ENCODE measurements at places on chromosomes 7 and 10.

DNA sequence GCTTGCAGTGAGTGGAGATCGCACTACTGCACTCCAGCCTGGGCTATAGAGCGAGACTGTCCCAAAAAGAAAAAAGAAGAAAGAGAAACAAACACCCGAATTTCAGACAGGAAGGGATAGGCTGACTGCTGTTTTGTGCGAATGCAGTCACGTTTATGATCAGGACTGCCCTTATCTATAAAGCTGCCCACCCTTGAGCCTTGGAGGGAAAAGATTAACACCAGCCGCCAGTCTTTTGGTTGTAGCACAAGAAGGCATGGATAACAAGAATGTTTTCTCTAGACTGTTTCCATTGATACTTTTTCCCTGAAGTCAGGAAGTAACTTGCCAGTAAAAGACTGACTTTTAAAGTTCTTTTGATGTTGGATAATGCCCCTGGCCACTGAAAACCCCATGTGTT, 314.0 kb downstream of the BICC1 start:
- no peak for DNase-seq

GRCh38 chr7:28108747-28109146, 71.8 kb downstream of the JAZF1 start:
- no peak for DNase-seq

- DNase-seq, result no peak
Observed at GRCh38 chr7:115099906-115100305, 178.0 kb downstream of the MDFIC start.

GRCh38 chr10:132370426-132371340, 26.3 kb upstream of the PWWP2B start:
- no peak for DNase-seq

GRCh38 chr10:26739071-26739631, 41.6 kb downstream of the PDSS1 start:
- no peak for DNase-seq

Measured in effector CD4-positive, alpha-beta T cell (primary cell).